ENCODE measurements at places on chromosomes 7 and 10.
A peak's percentile ranks its signal among the peaks of the same experiment; 100 is the strongest.

DNA sequence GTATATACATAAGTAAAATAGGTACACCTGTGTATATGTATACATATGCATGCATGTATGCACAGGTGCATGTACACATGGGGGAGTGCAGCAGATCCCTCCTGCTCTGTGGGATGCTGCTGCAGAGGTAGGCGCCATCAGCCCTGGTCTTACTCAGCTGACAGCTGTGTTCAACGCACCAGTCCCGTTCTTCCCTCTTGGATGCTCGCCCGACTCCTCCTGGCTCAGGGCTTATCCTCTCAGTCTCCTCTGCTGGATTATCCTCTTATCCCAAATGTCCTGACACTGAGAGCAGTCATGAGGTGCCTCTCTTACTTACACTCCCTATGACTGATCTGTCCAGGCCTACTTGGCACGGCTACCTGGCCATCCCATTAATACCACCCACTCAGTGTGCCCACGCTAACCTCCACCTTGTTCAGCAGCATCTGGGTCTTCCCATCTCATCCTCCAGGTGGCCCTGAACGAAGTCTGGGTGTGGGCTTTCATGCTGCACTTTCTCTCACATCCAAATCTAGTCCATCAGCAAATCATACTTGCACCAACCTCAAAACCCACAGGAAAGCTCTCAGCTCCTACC, 357.1 kb downstream of the TCERG1L start:
- DNase-seq, result no peak

GRCh38 chr10:117390420-117390819, 15.2 kb upstream of the PDZD8 start:
- no peak for DNase-seq

DNA sequence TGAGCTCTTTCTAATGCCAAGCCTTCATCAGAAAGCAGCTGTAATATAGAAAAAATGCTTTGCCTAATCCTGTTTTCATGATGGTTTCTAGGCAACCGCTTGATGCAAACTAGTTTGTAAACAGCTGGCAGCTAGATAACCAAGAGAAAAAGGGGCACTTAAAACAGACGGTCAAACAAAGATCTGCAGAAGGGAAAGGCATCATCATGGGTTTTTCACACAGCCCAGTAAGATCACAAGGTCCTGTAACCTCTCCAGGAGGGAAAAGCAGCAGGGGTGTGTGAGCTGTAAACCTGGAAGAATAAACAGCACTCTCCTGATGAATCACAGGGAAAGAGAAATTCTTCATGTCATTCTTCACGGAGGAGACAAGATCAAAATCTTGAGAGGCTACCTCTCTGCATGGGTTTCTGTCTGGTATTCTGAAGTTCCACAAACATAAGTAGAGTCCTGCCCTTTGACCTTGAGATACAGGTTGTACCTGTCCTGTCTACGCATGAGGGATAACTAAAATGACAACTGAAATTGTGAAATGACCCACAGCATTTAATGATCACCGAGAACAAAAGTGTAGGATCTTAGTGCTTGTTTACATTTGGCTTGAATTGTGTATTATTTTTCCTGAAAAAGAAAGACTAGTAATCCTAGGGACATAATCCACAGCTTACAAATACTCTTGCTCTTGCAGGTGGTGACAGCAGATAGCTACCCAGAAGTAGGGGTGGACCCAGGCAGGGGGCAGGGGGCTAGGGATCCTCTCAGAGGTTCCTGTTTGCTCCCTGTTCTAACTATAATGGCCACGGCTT, 48.0 kb downstream of the CREB3L2 start:
- peak; percentile 77 for DNase-seq

- DNase-seq, result peak; percentile 65
These were observed 183.6 kb upstream of the GDF10 start for GRCh38 chr10:47116445-47116844.

- peak; percentile 7 for DNase-seq
These were observed 2.7 kb downstream of the CALHM2 start for GRCh38 chr10:103449208-103450144.

DNA sequence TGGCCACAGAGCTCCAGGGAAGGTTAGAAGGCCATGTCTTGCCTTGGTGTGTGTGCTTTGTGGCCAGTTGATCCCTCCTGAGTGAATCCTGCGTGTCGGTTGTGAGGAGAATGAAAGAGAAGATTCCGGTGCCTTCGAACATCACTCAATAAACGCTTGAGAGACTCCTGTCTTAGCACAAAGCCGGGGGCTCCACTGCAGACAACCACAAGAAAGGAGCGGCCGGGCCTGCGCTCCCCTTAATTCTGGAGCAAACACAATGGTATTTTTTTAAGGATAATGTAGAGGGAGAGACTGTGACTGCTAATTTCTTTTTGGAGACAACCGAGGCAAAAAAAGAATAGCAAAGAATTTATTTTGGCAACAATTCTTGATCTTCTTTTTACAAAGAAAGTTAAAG, 286.8 kb upstream of the SHH start:
- no peak for DNase-seq

GRCh38 chr7:7564323-7564780, 2.3 kb upstream of the MIOS start:
- peak; percentile 96 for DNase-seq

- no peak for DNase-seq
These were observed 178.4 kb upstream of the ADO start for GRCh38 chr10:62626079-62626478.

DNA sequence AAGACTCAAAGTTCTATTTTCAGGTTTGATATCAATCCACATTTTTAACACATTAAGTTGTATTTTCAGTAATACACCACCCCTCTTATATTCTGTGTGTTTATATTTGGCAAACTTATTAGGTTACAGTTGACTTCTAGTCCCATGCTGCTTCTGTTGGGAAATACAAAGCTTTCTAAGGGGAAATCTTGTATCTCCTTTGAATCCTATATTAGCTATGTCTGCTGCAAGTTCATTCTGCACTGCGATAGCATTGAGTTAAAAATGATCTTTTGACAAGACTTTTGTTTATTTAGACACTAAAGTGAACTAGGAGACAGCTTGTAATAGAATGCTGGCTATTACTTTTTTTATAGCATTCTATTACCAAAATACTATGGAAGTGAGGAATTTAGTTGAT, 625.1 kb upstream of the ANKRD30A start:
- DNase-seq, result no peak

- DNase-seq, result no peak
These were observed 386.0 kb upstream of the HPS1 start for GRCh38 chr10:98832738-98833137.

DNA sequence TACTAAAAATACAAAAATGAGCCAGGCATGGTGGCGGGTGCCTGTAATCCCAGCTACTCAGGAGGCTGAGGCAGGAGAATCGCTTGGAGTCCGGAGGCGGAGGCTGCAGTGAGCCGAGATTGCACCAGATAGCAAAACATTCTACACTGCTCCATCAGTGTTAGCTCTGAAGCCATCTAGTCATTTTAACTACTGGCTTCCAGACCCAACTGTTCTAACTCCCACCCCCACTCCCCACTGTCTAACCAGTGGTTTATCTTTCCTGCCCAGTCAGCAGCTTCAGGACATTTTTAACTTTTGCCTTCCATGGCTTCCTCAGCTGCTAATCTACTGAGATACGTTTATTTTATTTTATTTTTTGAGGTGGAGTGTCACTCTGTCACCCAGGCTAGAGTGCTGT, 6.2 kb upstream of the FRAT1 start:
- no peak for DNase-seq

DNA sequence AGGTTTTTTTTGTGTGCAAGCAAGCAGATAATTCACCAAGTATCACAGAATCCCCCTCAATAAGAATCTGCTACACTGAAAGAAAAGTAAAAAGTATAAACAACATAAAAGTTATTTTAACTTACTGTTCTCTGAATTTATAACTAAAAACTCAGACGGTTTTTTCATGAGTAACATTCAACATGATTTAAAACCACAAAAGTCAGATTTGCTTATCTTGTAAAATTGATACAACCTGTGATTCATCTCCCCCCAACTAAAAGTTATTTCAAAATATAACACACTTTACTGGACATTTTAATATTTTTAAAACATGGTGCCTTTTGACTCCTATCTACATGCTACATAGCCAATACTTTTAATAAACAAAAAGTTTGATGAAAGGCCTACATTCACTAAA, 32.8 kb downstream of the TSPAN12 start:
- no peak for DNase-seq

DNA sequence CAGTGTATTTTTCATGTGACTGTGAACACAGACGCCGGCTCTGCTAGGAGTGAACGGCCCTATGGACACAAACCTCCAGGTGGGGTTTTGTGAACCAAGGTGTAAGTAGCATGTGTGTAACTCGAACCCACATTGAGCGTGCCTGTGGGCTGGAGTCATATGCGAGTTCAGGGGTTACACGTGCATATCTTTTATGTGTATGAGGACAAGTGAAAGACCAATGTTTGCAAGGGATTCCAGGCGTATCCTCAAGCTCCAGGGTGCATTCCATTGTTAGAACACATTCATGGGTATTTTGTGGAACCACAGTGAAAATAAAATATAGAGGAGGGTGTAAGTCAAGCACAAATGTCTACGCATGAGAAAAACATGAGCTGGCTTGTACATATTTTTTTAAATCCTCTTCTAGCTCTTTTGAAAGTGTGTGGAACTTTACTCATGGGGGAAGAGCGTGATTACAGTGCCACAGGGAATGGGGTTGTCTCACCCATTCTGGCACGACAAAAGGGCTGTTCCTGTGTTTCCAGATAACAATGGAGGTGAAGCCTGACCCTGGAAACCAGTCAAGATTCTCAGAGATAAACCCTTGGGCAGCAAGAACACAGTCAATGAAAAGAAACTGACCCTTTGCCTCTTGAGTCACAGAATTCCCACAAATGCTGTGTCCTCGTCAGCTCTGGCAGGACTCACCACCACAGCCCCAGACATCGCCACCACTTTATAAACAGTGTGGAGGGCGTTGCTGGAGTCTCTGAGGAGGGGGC, 37.0 kb upstream of the GOT1 start:
- DNase-seq, result peak; percentile 13

- DNase-seq, result peak; percentile 51
These were observed 70.9 kb downstream of the GCC1 start for GRCh38 chr7:127514499-127514898.

GRCh38 chr7:112485766-112486165, 5.0 kb downstream of the LSMEM1 start:
- DNase-seq, result no peak

- no peak for DNase-seq
These were observed 361.7 kb downstream of the AUTS2 start for GRCh38 chr7:69959789-69960499.

DNA sequence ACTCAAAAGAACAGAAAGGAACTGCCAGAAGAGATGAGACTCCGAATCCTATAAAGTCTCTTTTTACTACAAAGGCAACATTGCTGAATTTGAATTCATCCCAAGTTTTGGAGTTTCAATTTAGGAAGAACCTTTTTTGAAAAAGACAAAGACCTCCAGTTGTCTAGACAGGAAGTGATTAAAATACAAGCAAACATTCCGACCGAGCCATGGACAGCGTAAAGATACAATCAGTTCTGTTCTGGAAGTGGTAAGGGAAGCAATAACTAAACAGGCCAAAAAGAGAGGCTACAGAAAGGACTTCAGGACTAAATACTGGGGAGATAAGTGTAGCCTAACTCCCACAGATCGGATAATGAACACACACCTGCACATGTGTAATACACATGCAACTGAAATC, 101.0 kb downstream of the SMURF1 start:
- peak; percentile 76 for DNase-seq

- DNase-seq, result no peak
These were observed 300.5 kb downstream of the SORCS1 start for GRCh38 chr10:106864031-106864430.

GRCh38 chr7:42432644-42433043, 195.6 kb upstream of the GLI3 start:
- DNase-seq, result no peak

DNA sequence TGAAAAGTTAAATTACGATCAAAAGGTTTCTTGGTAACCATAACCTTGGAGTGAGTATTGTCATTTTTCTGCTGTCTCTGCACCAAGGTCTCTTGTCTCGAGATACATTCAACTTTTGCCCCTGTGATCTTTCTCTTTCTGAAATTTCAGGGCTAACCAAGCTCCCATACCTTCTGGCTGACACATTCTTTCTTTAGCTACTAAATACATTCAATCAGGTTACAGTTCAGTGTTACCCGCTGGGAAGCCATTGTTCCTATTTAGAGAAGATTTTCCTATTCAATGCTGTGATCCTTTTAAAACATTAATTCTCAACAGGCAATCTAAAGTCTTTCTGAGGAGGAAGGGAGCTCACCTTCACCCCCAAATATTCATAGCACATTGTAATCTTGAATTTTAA, 22.9 kb upstream of the DMTF1 start:
- no peak for DNase-seq

GRCh38 chr10:52897162-52897561, 124.6 kb upstream of the MBL2 start:
- no peak for DNase-seq

DNA sequence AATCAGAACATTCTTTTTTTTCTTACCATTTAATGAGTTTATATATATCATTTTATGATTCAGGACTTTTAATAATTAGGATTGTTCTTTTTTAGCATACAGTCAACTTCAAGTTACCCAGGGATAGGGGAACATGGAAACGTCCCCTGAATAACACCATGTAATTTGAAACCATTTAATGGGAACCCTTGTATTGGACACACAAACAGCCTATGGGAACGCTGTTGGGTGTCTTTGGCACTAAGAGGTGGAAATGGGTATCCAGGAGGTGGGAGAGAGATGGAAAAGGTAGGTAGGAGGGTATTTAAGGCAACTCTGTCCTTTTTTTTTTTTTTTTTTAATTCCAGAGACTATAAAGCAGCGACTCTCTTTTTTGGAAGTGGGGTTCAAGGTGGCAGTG, 2.6 kb downstream of the LUC7L2 start:
- no peak for DNase-seq

- DNase-seq, result peak; percentile 52
These were observed 16.6 kb downstream of the STMP1 start for GRCh38 chr7:135678612-135679575.

DNA sequence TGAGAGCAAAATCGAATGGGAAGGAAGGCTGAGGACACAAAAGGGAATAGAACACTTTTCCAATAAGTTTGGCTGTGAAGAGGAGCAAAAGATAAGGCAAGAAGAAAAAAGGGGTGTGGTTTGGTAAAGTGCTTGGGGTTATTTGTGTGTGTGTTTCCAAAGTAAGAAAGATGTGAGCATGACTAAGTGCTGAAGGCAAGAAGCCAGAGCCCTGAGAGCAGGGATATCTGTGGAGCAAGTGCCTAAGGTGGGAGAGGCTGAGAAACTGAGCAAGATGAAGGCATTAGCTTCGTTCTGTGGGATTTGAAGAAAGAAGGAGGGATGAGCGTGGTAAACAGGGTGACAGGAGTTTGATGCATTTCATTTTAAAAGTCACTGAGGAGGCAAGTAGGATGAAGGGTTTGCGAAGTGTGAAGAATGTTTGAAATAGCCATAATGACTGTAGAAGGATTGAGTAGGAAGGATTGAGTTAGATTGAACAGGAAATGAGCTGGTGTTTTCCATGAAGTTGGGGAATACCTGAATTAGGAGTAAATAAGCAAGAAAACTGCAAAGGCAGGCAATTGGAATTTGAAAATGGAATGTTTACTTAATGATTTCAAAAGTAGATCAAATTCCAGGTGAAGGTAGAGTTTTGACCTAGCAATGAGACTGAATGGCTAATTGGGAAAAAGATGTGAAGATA, 19.9 kb upstream of the SP4 start:
- DNase-seq, result no peak
